ENCODE measurements at places on chromosomes 11 and 22. TPM values are rescaled to one million over a fixed set of nuclear protein-coding genes. Genes with fewer than 3 reads are reported as not detected.

The KRTAP5-11 gene
- not detected for total RNA-seq

DNA sequence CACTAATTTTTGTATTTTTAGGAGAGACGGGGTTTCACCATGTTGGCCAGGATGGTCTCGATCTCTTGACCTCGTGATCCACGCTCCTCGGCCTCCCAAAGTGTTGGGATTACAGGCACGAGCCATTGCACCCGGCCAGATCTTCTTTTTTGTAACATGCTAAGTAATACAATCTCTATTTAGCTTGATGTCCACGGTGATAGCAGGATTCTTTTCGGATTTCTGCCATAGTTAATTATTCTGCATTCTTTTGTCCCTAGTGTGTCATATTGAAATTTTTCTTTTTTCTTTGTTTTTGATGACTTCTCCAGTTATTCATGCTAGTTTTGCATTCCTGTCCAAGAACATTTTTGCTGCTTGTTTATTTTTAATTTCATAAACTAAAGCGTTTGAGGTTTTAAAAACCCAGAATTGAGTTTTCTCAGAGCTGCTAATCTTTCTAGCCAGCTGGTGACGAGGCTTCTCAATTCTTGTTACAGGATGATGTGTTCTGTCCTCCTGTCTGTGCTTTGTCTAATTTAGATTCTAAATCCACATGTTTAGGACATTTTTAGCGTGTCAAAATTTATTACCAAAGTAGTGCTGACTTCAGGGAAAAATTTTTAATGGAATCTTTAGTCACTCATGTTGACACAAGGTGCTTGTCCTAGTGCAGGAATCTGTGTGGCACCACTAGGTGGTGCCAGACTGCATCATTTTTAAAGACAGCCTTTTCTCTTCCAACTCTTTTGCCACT lies 21.8 kb downstream of the NF2 start:
- peak; percentile 84 for DNase-seq
- no peak overlapping the region for H3K4me3 ChIP-seq
- peaks cover 61% of the 10 kb centered on the region for H3K4me1 ChIP-seq
- no peaks in the 10 kb centered on the region for H3K27me3 ChIP-seq

DNA sequence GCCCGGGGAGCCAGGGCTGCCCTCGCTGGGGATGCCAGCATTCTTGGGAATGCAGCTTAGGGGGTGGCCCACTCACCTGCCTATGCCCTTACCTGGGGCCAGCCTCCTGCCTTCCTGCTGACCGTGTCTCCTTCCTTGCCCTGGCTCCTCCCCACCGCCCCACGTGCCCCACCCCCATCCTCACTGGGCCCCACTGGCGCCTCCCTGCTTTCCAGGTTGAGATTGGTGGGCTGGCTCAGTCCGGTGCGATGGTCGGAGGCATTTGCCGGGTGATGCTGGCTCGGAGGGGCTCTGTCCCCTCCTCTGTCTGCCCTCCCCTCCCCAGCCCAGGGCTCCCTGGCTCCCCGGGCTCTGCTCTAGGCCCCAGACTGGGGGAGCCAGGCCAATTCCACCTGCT lies 34.1 kb upstream of the GRAMD4 start:
- no peak overlapping the region for H3K4me3 ChIP-seq
- no peaks in the 10 kb centered on the region for H3K27me3 ChIP-seq
- DNase-seq, result no peak
- H3K36me3 ChIP-seq, result no peaks in the 10 kb centered on the region

GRCh38 chr11:823441-824291 lies 4.1 kb upstream of the CRACR2B start:
- DNase-seq, result no peak
- peaks cover 43% of the 10 kb centered on the region for H3K36me3 ChIP-seq
- H3K4me3 ChIP-seq, result peak overlapping the region; percentile 21
- H3K27me3 ChIP-seq, result no peaks in the 10 kb centered on the region

The CARNS1 gene
- total RNA-seq, result 21.4 TPM

GRCh38 chr22:17980638-17981051 lies 43.7 kb downstream of the MICAL3 start:
- H3K27me3 ChIP-seq, result no peaks in the 10 kb centered on the region
- no peak overlapping the region for H3K27ac ChIP-seq
- no peak overlapping the region for H3K4me3 ChIP-seq
- H3K36me3 ChIP-seq, result no peaks in the 10 kb centered on the region
- peak; percentile 48 for DNase-seq

The CDC42EP1 gene
- total RNA-seq, result 64.2 TPM

DNA sequence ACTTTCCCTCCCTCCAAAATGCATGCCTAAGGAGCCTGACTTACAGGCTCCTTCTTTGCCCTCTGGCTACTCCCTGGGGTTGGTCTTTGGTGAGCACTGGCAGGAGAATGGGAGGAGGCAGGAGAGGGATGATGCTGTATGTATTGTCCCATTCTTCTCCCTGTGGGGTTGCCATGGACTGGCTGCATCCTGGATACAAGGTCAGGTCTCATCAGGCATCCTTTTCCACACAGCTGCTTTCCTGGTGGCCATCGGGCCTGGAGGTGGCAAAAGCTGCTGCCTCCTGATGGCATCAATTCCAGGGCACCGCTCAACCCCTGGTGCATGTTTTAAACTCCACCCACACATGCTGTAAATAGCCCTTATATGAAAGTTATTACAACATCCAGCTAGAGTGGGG lies 257.2 kb downstream of the ETS1 start:
- peaks cover 9% of the 10 kb centered on the region for H3K4me1 ChIP-seq
- no peaks in the 10 kb centered on the region for H3K27me3 ChIP-seq
- H3K27ac ChIP-seq, result peak overlapping the region; percentile 20
- no peak for DNase-seq
- no peak overlapping the region for H3K4me3 ChIP-seq

The ZP1 gene
- not detected for total RNA-seq

DNA sequence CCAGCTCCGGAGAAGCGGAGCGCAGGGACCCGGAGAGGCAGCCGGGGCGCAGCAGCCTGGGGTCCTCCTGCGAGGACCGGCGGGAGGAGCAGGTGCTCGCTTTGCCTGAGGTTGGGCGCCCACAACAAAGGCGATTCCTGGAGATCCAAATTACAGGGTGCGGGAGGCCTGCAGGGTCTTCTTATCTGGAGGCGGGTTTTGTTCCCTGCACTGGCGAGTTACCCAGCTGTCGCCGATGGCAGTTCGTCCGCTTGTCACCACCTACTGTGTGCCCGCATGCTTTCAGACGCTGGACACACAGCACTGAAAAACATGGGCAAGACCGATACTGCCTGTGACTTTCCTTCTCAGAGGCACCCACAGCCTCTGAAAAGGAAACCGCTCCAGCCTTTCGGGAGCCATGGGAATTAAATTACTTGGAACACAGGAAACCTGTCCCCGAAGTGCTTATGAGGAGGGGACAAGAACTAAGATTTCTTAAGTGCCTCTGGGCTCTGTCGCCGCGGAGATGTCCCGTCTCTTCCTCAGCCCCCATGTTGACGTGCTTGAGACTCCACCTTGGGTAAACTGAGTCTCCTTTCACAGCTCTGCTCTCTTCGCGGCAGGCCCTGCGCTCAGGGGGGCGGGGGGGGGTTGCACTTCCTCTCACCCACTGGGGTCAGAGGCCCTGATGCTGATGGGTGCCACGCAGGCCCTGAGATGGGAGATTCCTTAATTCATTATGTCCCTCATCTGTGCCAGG lies 1.3 kb upstream of the ZFTA start:
- H3K4me3 ChIP-seq, result peak overlapping the region; percentile 90
- DNase-seq, result no peak
- H3K4me1 ChIP-seq, result peaks cover 29% of the 10 kb centered on the region
- H3K36me3 ChIP-seq, result no peaks in the 10 kb centered on the region
- H3K27ac ChIP-seq, result peak overlapping the region; percentile 86
- peaks cover 6% of the 10 kb centered on the region for H3K27me3 ChIP-seq

The PATE2 gene
- not detected for total RNA-seq
